Erythroblast (primary cell): ENCODE measurements at places on chromosomes 16 and 17.

DNA sequence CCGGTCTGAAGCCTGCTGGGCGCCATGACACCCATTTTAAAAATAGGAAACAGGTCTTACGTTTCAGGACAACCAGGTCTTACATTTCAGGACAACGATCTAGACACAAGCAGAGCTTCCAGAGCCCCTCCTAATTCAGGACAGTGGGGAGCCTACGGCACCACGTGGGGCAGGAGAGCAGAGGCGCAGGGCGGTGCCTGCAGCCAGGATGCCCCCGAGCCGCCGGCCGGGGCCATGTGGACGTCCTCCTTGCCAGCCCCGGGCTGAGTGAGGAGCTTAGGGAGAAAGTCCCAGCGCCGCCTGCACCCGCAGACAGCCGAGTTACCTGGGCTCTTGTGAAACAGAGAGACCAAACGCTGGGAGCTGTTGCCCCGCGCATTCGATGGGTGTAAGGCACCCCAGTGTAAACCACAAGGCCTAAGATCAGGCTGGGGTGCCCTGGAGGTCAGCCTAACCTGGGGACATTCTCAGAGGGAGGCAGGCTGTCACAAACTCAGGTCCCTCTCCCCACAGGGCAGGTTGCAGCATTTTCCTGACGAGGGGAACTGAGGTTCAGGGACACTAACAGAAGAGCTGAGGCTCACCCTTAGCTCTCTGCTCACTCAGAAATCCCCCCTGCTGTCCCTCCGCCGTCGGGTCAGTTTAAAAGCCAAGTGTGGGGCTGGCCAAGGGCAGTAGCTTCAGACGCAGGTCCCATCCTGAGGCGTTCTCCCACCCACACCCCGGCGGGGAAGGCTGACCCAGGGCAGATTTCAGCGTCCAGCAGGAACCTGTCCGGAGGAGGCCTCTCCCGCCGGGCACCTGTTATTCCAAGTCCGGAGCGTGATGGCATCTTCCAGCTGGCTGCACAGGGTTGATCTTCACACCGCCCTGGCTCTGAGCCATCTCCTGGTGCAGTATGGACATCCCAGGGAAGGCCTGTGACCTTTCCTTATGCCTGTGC is 1.8 kb upstream of the NOTUM start:
- DNase-seq, result no peak

GRCh38 chr16:65546353-65546791 is 424.5 kb upstream of the CDH11 start:
- no peak for DNase-seq

DNA sequence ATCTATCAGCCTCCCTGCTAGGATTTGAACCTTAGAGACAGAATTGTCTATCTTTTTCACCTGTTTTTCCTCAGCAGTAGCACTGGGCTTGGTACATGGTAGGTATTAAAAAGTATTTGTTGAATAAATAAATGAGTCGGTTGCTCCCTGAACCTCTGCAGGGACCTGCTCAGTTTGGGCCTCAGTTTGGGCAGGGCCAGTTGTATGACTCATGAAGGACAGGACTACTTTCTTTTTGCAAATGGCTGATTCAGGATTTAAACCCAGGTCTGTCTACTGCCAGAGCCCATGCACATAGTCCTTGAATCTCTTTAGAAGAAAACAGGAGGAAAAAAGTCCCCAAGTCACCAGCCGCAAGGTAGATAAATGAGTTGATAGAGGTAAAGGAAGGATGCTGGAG is 3.1 kb downstream of the MMP2 start:
- DNase-seq, result no peak

DNA sequence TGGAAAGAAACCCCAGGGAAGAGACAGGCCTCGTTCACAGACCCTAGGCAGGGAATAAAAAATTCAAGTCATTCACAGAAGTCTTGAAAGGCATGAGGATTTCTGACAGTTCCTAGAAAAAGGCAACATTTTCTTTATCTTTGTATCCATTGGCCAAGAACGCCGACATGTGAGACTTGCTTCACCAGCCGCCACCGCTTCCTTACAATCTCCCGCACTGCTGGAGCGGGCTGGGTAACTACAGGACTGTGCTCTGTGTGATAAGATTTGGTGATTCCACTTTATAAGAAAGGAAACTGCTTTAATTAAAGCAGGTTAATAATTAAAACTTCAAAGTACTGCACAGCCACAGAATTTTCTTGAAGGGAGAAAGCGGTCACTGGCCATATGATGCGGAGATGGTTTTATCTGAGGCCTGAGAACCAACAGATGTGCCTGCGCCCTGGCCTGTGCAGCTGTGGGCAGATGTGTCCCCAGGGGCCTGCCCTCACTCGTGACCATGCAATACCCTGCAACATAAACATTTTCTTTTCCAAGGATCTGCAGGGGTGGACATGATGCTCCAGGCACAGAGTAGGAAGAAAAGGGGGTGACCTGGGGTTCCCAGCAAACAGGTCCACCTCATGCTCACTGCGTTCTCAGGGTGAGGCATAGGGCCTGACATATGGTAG is 13.0 kb upstream of the LGALS3BP start:
- peak; percentile 53 for DNase-seq

GRCh38 chr16:85271198-85271597 is 158.9 kb upstream of the CIBAR2 start:
- no peak for DNase-seq

GRCh38 chr16:9597967-9598730 is 506.7 kb downstream of the HAPSTR1 start:
- peak; percentile 76 for DNase-seq

GRCh38 chr17:335691-336090 is 16.9 kb downstream of the RPH3AL start:
- DNase-seq, result no peak

DNA sequence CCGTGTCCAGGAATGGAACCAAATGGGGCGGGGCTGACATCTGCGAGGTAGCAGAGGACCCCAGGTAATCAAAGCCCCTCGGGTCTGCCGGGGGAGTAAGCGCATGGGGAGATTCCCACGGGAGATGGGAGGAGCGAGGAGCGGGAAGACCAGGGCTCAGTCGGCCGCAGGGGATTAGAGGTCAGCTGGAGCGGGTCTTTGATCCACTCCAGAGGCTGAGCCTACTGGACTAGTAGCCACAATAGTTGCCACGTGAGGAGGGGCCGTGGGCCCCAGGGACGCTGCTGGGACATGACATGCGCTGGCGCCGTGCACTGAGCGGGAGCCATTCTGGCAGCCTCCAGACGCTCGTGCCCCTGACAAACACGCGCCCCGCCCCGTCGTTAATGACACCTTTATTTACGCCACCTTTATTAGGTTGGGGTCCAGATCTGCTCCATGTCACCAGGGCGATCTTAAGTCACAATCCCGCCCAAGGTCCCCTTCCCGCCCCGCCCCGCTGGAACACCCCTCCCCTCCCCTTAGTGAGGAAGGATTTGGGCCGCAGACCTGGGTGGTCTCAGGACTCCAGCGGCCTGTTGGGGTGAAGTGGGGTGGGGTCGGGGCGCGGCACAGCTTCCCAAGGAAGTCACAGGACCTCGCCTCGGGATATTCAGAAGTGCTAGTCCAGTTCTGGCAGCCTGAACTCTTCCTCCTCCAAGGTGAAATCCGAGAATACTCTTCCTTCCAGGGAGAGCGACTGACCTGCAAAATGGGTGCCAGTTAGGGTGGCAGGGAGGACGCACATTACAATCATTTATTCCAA is 15.0 kb downstream of the PPY start:
- DNase-seq, result no peak

DNA sequence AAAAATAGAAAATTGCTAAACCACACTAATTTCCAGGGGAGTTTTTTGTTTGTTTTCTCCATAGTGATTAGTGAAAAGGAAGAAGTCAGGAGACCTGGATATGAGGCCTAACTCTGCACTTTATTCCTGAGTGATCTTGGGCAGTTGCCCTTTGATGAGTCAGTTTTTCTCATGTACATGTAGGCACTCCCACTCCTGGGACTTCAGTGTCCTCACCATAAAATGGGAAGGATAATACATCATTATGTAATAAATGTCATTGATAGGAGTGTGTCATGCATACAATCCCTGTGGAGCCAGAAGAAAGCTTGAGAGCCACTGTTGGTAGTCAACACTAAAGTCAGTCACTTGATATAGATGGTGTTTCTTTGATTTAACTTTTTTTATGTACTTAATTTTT is 32.5 kb downstream of the WIPF2 start:
- peak; percentile 9 for DNase-seq

GRCh38 chr17:44892250-44892649 is 7.0 kb downstream of the EFTUD2 start:
- no peak for DNase-seq

DNA sequence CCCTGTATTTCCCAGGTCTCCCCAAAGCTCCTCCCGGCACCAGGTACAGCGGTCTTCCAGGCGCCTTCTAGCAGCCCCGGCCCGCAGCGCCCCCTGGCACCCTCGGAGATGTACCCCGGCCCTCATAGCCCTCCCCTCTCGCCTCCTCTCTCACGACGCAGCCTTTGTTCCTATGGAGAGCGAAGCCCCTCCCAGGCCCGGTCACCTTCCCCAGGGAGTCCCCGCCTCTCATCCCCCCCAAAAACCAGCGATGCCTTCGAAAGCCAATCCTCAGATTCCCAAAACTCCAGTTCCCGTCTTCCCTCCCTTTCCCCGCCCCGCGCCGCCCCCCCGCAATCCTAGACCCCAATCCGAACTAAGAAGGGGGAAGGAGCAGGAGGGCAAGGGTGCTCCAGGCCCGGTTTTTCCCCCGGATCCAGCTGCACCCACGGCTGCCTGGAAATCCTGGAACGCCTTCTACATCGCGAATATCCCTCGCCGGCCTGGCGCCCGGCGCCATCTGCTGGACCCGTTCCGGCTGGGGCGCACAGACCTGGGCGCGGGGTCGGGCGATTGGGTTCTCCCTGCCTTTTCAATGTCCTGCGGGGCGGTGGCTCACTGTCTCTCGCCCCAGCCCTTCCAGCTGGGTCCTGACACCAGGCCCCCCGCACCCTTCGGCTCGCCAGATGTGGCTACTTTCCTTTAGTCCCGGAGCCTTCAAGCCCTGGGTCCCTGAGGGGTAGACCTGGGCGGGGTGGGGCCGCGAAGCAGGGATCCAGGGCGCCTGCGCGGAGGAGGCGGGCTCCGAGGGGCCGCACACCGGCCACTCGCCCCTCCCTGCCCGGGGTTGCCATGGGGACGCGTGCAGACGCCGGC is at the start of gene DNAH2:
DNAH2 (plus strand) TSS at position 844 of the 855 bp plus-strand sequence. CDS start 1,991 bp downstream, outside the sequence.
- peak; percentile 45 for DNase-seq

DNA sequence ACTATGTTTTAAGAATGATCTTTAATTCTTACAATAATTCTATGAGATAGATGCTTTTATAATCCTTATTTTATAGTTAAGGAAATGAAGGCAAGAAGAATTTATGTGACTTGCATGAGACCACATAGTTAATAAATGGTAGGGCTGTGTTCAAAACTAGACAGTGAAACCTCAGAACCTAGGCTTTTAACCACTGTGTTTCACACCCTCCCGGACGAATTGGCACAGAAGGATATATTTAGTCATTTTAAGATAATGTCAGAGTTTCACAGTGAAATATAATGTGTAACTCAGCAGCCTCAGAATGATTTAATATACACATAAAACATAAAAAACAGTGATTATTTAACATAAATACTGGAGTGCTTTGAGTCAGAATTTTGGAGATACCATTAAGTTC is 57.0 kb downstream of the NSRP1 start:
- DNase-seq, result no peak

DNA sequence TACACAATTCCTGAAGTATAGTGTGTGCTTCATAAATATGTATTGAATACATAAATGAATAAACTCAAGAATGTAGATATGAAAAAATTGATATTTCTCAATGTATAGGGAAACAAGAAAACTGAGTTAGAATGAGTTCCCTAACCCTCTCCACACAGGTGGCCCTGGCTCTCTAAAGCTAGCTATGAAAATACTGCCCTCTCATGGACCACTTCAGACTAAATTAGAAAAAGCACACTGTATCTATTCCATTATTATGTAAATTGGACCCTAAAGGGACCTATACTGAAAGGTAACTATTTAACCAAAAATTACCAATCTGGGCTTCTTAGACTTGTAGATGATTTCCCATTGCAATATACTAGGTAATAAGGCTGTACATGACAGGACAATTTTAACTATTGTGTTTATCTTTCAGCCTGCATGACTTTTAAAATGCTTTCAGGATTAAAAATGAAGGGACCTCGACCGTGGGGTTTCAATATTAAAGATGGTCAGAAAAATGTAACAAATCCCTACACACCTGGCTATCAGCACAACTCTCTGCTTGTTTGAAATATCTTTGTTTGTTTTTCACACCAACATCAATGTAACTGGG is 672.5 kb upstream of the KIF2B start:
- no peak for DNase-seq

- DNase-seq, result no peak
Observed at GRCh38 chr16:85094176-85094805, 18.0 kb downstream of the CIBAR2 start.
